ENCODE measurements at places on chromosomes 2 and 18.

DNA sequence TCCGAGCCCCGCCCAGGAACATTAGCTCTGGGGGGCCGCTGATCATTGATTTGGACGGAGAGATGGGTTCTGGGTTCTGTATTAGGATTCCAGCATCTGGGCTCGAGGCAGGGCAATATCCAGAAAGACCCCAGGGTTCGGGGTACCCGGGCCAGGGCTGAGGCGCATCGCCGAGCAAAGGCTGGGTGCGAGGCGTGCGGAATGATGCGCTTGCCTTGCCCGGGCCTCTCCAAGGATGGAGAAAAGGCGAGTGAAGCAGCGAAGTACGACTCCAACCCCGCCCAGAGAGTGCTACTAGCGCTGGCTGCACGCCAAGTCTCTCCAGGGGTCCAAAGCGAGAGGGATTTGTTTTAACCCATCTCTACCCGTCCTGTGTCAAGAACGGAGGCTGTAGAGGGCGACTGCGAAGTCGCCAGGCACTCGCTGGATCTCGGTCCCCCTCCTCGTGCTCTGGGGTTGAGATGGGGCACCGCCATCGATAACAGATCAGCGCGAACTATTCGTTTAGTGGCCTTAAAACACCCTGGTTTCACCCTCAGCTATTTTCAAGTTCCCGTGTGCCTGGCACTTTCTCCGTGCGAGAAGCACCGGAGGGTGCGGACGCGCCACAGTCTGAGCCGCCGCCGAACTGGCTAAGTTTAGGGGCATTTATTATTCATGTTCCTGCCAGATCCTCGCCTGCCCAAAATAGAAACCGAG is 1.9 kb downstream of the ADCYAP1 start:
- no peak for DNase-seq

GRCh38 chr2:241894681-241895426 is 25.3 kb downstream of the RTP5 start:
- DNase-seq: no peak

- no peak for DNase-seq
These were observed 242.7 kb upstream of the MYT1L start for GRCh38 chr2:2573658-2574293.

GRCh38 chr2:119240311-119241204 is 16.9 kb downstream of the STEAP3 start:
- DNase-seq: no peak

DNA sequence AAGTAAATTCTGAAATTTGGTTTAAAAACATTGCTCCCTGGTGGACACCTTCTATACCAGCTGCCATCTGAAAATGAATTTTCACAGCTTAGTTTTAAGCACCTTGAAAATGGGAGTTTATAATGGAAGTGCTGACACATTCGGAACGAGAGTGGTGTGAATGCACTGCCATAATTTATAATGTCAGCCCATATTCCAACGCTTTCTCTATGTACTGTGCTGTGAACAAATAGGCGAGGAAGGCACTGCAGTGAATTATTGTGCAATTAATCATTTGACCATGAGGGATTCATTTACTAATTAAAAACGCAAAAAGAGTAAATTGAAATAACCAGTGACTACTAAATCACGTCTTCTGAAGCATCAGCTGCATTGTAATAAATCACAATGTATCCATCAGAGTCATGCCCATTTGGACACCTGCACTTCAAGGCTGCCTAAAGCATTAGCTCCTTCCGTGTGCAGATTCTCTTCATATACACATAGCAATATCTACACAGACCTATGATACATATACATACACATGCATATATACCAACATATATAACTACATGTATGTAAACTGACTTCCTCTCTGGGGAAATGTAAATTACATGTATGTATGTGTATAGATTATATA is 699.8 kb downstream of the GALR1 start:
- no peak for DNase-seq

DNA sequence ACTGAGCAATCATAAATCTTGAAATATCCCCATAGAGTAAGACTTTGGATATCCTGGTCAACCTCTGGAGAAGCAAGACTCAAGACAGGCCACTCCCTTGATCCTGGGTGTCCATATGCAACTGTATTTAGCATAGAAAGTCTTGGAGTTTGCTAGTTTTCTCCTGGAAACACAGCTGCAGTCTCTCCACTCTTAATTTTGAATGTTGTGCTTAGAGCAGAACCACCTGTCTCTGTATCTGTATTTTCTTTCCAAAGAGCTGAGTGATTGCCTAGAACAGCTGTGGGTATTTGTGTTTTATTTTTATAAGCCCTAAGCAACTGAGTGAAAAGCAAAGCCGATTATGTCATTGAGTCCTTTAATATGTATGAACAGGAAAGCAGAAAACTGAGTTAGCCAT is 64.1 kb upstream of the ADAM23 start:
- no peak for DNase-seq

GRCh38 chr2:137927846-137928245 is 36.4 kb upstream of the HNMT start:
- no peak for DNase-seq

DNA sequence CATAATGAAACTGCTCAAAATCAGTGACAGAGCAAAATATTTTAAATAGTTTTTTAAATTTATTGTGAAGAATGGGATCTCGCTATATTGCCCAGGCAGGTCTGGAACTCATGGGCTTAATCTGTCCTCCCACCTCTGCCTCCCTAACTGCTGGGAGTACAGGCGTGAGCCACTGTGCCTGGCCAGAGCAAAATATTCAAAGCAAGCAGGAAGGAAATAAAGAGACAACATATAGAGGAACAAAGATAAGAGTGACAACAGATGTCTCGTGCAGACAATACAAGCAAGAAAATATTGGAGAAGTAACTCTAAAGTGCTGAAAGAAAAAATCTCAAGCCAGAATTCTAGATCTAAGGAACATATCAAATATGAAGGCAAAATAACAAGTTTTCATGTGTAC is 5.0 kb upstream of the SCLY start:
- DNase-seq: no peak

DNA sequence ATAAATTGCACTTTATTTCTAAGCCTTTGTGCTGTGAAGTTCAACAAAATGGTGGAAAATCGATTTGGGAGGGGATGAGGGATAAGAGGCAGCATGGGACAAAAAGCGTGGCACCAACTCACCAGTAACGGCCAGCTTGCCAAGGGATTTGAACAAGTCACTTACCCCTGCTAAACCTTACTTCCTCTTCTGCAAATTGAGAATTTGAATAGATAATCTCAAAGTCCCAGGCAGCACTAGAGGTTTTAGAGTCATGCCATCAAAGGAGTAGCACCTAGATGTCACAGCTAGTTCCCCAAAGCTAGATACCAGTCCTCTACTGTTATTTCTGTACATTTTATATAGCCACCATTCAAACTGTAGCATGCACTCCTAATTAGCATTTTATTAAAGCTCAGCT is 83.7 kb upstream of the VRK2 start:
- DNase-seq: no peak

GRCh38 chr2:20618886-20619521 is 31.9 kb downstream of the HS1BP3 start:
- no peak for DNase-seq

GRCh38 chr18:9513971-9514512 is 38.7 kb downstream of the RALBP1 start:
- DNase-seq: no peak

DNA sequence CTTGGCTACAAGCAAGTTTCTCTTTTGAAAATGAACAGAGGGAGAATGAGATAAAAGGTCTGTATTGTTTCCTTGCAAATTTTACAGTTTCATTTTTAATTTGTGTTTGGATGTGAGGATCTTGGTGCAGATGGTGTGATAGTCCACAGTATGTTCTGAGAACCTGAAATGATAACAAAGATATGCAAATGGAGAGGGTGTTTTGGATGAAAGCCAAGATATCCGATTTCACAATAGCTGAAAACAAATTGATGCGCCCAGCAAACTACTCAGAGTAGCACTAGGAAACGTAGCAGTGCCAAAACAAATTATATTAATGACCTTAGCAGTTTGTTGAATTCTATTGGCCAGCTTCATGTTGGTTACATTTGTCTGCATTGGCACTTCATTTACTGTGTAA is 683.5 kb downstream of the TMEM182 start:
- DNase-seq: no peak

GRCh38 chr2:39772086-39772811 is 6.8 kb downstream of the THUMPD2 start:
- DNase-seq: no peak

DNA sequence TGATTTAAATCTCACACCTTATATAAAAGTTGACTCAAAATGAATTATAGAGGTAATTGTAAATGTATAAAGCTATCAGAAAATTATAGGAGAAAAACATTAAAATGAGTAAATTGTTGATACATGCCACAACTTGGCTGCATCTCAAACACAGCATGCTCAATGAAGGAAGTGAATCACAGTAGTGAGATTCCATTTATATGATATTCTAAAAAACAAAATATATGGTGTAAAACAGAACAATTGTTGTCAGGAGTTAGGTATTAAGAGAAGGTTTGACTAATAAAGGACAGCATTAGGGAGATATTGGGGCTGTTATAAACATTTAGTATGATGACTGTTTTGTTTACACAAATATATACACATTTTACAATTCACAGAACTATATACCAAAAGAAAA is 356.6 kb upstream of the CELF4 start:
- no peak for DNase-seq

DNA sequence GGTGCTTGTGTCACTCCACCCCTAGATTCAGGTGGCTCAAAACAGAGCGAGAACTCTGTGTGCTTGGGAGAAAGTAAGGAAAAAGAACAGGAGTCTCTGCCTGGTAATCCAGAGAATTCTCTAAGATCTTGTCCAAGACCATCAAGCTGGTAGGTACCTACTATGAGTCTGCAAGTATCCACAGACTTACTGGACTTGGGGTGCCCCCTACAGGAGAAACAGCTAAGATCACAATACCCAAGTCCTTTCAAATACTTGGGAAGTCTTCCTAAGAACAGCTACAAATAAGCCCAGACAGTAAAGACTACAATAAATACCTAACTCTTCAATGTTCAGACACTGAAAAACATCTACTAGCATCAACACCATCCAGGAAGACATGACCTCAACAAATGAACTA is 1143.6 kb upstream of the ACVR2A start:
- DNase-seq: no peak

- DNase-seq: no peak
These were observed 4.0 kb upstream of the MREG start for GRCh38 chr2:216017365-216017764.

Data from activated naive CD8-positive, alpha-beta T cell treated with anti-CD3 and anti-CD28 coated beads, Interleukin-2, amount 50 U/mL, for 16 hours (primary cell).